Fibroblast of gingiva (primary cell): ENCODE measurements at places on chromosomes 7 and 10.
A peak's percentile ranks its signal among the peaks of the same experiment; 100 is the strongest.

GRCh38 chr7:35249537-35249907 is 4.4 kb downstream of the TBX20 start:
- DNase-seq, result no peak

DNA sequence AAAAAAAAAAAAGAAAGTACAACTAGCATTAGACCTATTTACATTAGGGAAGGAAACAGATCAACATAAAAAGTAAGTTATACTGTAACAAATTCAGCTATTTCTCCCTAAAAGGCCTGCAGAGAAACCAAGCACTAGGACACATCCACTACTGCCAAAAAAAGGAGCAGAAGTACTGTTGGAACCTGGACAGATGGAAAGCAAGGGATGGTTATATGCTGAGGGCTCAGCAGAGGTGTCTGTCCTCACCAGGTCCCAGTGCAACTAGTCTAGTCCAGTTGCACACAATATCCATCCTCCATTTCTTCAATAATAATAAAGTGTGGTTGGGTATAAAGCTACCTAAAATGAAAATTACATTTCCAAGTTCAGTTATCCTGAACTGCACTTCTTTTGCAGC is 103.2 kb upstream of the IFRD1 start:
- DNase-seq, result no peak

- DNase-seq, result no peak
Measured at GRCh38 chr7:155962191-155962967, 150.1 kb upstream of the SHH start.

GRCh38 chr10:348456-348855 is 213.2 kb downstream of the ZMYND11 start:
- DNase-seq, result no peak

GRCh38 chr7:24773646-24774045 is 16.4 kb upstream of the GSDME start:
- DNase-seq, result no peak

GRCh38 chr10:113527211-113527906 is 25.5 kb upstream of the HABP2 start:
- DNase-seq, result no peak

DNA sequence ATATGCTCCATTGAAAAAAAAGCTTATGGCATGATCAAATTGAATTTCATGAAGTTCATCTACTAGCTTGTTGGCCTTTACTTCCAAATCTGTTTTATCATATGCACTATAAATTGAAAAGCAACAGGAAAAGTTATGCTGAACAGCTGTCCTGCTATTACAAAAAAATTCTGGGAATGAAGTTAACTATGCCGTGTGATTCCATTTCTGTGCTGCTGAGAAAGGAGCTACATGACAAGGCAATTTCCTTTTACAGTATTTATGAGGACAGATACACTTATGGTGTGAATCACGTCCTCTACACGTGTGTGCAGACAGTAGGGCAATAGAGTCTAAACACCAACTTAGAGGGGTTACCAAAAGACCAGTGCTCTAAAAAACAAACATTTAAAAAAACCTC is 426.5 kb upstream of the AKR1E2 start:
- DNase-seq, result peak; percentile 24
